GM10248 (cell line): ENCODE measurements at places on chromosomes 11 and 22.

DNA sequence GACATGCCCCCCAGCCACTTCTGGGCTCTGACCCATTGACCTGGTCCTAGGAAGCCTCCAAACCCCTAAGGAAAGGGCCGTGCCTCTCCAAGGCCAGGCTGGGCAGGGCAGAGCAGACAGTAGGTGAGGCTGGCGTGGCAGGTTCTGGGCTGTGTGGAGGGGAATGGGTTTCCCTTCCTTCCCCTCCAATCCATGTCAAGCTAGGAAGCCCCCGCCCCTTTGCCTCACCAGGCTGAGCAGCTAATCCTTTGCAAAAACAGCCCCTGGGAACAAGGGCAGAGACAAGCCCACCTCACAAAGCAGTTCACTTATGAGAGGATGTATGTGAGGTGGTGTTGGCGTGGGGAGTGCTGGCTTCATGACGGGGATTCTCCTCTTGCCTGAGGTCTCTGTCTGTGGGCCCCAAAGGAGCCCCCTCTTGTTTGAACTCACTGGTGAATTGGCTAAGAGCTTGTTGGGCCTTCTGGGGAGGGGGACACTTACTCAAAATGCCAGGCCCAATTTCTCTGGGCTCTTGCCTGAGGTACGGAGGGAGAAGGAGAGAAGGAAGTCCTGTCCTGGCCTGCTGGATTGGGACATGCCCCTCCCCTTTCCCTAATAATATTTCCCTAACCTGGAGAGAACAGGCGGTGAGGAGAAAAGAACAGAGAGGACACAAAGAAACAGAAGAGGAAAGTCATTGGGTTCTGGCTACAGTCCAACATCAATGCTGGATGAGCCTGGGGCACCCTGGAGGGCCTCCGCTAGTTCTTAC lies 1.6 kb upstream of the TRIM29 start:
- no peak for DNase-seq

GRCh38 chr11:64076758-64077157 lies 41.0 kb downstream of the FLRT1 start:
- DNase-seq, result no peak

GRCh38 chr11:118705791-118706545 lies 26.5 kb upstream of the TREH start:
- no peak for DNase-seq

GRCh38 chr22:28187612-28188011 lies 268.6 kb upstream of the PITPNB start:
- DNase-seq, result no peak

GRCh38 chr11:3947061-3947460 lies 91.6 kb downstream of the STIM1 start:
- peak; percentile 22 for DNase-seq

- DNase-seq, result no peak
Measured at GRCh38 chr22:17350292-17350691, 19.0 kb upstream of the CECR2 start.

DNA sequence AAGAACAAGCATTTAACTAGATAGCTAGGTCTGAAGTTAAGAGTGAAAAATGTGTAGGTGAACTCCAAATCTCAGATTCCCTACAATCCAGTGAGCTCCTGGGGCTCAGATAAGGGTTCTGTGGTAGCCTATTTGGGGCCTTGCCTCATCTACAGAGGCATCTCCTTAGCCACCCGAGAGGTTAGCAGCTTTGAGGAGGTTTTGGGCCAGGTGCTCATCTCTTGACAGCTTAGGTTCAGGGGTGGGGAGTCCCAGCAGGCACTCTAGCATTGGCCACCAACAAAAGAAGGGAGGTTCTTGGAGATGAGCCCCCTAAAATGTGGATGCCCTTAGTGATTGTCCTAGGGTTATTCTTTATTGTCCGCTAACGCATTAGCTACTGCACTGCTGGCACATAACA lies 184.4 kb upstream of the B3GAT1 start:
- no peak for DNase-seq

- no peak for DNase-seq
Measured at GRCh38 chr11:22331771-22332170, 6.4 kb upstream of the SLC17A6 start.

DNA sequence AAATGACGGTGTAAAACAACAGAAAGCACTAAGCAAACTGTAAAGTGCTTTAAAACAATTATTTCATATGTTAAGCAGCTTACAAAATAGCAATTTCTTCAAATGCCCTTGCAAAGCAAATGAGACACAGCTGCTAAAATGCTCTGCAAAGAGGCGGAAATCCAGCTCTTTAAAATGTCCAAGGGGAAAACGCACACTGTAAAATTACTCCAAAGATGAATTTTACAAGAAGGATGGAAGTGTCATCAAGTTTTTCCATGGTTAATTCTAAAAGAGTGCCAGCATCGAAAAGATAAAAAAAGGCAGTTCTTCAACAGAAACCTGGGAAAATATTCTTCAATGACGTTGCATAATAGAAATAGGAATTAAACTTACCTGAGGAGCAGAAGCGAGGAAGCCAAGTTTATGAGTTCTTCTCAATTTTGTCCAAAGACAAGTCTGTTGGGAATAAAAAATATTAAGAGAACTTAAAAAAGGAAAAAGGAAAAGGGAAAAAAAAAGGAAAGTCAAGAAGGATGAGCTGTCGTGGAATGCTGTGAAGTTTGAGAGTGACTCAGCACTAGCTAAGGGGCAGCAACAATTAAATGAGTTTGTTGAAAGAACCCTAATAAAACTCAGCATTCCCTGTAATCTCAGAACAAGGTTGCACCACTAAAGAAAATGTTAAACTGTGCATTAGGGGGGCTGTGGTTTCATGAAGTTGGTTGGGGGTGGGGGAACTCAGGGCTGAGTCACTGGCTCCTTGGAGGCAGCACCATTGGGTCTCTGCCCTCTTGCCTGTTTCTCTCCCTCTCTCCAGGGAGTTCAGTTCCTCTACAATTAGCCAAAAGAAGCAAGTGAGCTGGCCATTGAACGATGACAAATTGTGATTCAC lies 64.2 kb upstream of the BLID start:
- DNase-seq, result no peak

- no peak for DNase-seq
Measured at GRCh38 chr11:113179181-113179704, 135.1 kb upstream of the TTC12 start.
